Activated B cell treated with CpG ODN at 0.5 μM for 24 hours (primary cell): ENCODE measurements at places on chromosomes 3 and 15.
A peak's percentile ranks its signal among the peaks of the same experiment; 100 is the strongest.

GRCh38 chr3:42855547-42856380 is 19.9 kb downstream of the CYP8B1 start:
- DNase-seq = peak; percentile 10

DNA sequence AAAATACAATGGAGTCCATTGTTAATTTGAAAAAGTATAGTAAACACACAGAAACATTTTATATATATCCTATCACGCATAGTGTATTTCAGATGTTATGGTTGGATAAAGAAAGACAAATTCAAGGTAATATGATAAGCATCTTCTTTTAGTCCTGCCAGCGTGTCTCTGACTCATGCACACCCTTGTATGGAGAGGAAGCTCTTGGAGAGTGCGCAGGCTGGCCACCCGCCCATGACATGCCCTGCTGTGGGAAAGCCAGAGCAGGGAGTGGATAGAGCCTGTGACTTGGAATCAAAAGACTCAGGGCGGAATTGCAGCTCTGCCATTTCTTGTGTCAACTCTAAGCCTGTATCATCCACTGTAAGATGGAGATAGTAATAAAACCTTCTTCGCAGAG is 23.0 kb upstream of the COPG1 start:
- DNase-seq = no peak

- peak; percentile 50 for DNase-seq
These were observed 615 bp downstream of the VPS18 start for GRCh38 chr15:40894681-40895448.

DNA sequence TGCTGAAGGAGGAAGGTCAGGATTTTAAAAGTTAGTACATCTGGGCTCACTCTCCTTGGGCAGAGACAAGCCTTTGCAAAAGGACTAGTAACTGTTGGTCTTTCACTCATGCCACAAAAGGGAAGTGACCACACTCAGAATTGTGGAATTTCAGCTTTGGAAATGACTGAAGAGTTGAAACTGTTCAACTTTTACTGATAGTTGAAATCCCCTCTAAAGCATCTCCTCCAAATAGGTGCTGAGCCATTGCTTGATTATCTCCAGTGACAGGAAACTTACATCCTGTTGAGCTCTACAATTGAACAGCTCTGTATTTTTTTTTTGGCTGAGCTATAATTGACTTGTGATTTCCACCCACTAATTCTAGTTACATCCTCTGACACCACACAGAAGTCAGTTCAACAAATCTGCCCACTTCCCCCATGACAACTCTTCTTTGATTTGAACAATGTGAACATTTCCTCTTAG is 254.8 kb upstream of the TPRG1 start:
- no peak for DNase-seq

DNA sequence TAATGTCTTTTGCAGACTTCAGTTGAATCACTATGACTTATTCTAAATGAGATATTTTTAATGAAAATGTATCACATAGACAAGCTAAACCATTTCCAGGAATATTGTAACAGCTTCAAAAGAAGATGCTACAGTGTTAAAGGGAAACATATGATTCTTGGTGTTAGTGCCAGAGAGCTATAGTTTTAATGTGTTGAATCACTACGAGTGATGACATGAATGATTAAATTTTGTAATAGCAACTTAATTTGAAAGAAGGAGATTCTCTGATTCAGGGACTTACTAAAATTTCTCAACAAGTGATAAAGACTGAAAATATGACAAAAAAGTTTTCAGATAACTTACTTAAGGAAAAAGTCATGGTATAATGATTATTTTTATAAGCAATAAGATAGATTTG is 267.3 kb upstream of the SLITRK3 start:
- DNase-seq = no peak

GRCh38 chr15:99430881-99431401 is 134.8 kb upstream of the MEF2A start:
- DNase-seq = no peak

DNA sequence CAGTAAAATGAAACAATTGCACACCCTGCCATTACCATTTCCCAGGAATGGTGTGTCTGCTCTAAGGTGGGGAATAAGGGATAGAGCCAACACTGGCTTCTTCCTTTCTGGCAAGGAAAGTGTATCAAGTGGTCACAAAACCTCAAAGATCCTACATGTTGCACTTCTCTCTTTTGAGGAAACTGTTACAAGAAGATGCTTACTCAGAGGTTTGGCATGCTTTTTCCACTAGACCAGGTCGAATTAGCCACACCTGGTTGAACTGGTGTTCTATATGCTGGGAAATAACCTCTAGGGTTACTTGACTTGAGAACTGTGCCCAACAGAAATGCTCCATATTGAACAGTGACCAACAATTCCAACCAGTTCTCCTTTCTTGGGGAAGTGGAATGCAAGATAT is 102.9 kb downstream of the LRRN1 start:
- no peak for DNase-seq

DNA sequence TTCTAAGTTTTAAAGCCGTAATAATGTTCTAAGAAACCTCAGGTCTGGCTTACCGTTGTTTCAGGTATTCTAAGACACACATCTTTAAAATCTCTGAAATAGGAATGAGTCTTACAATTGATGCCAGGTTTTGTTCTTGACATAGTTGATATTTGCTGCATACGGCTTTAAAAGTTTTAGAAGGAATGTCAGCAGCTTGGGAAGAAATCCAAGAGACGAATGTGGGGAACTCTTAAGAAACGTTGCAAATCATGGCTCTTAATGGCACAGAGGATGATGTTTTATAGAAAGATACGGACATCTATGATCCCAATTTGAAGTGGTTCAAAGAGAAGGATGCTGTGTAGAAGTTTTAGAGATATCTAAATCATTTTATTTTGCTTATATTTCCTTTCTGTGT is 11.5 kb downstream of the NUDT16 start:
- no peak for DNase-seq

- no peak for DNase-seq
These were observed 560.0 kb downstream of the ROBO2 start for GRCh38 chr3:77599948-77600347.

DNA sequence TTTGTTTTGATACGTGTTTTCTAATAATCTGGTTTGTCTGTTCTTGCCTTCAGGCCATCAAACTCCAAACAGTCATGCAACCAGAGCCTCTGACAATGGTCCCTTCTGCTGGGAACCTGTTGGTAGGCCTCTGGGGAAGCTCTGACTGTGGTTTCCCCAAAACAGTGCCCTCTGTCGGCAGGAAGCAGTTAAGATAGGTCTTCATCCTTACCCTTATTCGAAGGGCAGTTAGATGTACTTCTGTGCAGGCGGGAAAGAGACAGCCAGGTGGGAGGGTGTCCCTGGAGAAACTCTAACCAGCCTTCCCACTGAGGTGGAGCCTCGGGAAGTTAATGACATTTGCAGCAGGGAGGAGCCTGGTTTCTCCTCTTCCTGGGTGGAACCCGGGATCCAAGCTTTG is 81.6 kb upstream of the CHMP2B start:
- no peak for DNase-seq

DNA sequence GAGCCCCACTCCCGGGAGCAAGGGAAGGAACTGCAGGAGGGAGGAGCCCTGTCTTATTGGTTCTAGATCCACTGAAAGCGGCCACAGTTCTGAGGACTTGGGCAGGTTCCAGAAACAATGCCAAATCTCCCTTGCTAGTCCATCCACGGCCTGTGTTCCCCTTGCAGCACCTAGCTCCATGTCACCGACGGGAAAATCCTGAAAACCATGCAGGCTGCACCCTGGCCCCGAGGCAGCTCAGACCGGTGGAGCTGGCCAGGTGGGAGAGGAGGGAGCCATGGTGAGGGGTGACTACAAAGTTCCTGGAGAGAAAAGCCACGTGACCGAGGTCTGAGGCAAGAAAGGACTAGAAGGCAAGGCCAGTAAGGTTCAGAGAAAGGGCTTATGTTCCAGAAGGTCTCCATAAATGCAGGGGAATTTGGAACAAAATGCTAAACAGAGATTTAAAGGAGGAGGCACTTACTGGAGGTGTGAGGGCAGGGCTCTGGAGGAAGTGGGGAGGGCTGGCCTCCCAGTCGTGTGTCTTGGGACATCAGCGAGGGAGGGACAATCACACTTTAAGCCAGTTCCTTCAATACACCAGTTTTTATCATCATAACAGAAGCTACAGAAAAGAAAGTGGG is 5.4 kb downstream of the MGLL start:
- no peak for DNase-seq

GRCh38 chr3:3998140-3998922 is 199.1 kb downstream of the LRRN1 start:
- DNase-seq = no peak

DNA sequence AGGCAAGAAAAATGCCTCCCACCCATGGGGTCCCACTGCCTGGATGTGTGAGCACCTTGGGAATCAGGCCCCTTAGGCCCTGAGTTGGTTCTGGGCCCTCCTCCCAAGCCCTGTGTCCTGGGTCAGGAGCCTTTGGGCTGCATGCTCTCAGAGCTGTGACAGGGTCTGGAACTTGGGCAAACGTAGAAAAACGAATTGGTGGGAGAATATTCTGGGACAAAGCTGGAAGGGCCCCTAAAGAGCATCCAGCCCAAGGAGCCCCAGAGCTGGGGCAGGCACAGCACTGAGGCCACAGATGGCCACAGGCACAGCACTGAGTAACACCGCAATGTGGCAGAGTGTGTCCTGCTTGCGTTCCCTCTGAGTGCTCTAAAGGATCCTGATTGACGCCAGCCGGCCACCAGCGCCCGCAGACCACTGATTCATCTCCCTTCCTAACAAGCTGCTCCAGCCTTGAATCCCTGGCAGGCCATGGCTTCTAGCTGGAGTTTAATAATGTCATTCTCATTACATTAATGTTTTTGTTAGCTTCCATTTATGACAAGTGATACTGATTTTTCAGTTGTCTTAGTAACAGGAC is 18.6 kb upstream of the SEC13 start:
- DNase-seq = no peak

- no peak for DNase-seq
These were observed 208.2 kb downstream of the THRB start for GRCh38 chr3:24286405-24286804.

GRCh38 chr15:76674883-76675282 is 230.3 kb downstream of the SCAPER start:
- DNase-seq = no peak

DNA sequence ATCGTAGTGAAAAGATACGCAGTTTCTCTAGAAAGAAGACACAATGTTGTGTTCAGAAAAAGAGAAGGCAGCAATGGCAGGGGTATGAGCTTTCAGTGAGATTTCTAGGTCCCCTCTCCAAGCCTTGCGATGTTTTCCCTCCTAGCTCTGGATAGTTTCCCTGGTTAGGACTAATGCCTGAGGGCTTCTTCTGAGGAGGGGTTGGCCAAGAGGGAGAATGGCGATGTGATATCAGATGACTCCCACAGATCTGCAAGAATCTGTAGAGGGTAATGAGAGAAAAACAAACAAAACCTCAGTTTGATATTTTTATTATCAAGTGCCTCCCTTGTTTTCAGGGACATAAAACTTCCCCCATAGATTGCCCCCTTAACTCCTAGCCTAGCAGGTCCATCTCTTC is 4.1 kb upstream of the CLDN1 start:
- DNase-seq = no peak
